Activated CD8-positive, alpha-beta T cell treated with anti-CD3 and anti-CD28 coated beads, Interleukin-2, amount 10 ng/mL, durations not matched to agents 7 days and 5 days (primary cell): ENCODE measurements at places on chromosomes 13 and 19. TPM values are rescaled to one million over a fixed set of nuclear protein-coding genes. Genes with fewer than 3 reads are reported as not detected.

RNF113B gene
- not detected for total RNA-seq

ACP7 gene
- total RNA-seq: not detected

PROZ gene
- total RNA-seq: not detected

MISP3 gene
- total RNA-seq: 1.0 TPM

FCHO1 gene
- total RNA-seq: 58.1 TPM

FCGBP gene
- total RNA-seq: 5.8 TPM

ZNF429 gene
- 14.0 TPM for total RNA-seq

IGFLR1 gene
- 37.1 TPM for total RNA-seq

ZNF223 gene
- not detected for total RNA-seq

SCEL gene
- total RNA-seq: not detected

GRIN2D gene
- total RNA-seq: 0.08 TPM

EDNRB gene
- total RNA-seq: not detected

ZNF90 gene
- total RNA-seq: 17.0 TPM

FUT6 gene
- 0.16 TPM for total RNA-seq

MUC16 gene
- not detected for total RNA-seq

AMER2 gene
- not detected for total RNA-seq

KLF1 gene
- 0.21 TPM for total RNA-seq

LILRA1 gene
- not detected for total RNA-seq

ZNF667 gene
- total RNA-seq: 1.1 TPM

JAK3 gene
- total RNA-seq: 127 TPM
